ENCODE measurements at places on chromosomes 5 and 9. TPM values are rescaled to one million over a fixed set of nuclear protein-coding genes. Genes with fewer than 3 reads are reported as not detected.

GRCh38 chr9:101437806-101438232 lies 2.2 kb upstream of the ALDOB start:
- no peak for DNase-seq

GRCh38 chr5:2131826-2132496 lies 249.2 kb upstream of the IRX4 start:
- DNase-seq: no peak

FGF18 gene
- total RNA-seq: 0.96 TPM

DNA sequence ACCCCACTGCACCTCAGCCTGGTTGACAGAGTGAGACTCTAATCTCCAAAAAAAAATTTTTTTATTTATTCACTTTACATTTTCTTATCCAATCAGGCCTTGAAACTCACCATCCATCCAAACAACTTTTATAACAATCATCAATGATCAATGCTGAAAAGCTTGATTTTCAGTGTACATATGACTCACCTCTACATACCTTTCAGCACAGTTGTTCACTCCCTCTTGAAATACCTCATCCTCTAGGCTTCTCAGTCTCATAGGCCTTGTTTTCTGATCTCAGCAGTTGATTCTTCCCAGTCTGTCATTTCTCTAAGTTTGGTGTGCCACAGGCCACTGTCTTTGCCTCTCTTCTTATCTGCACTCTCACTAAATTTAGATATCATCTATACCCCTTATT lies 36.2 kb downstream of the GRIN3A start:
- DNase-seq: no peak

IL9 gene
- not detected for total RNA-seq

SPATA31C1 gene
- not detected for total RNA-seq

DNA sequence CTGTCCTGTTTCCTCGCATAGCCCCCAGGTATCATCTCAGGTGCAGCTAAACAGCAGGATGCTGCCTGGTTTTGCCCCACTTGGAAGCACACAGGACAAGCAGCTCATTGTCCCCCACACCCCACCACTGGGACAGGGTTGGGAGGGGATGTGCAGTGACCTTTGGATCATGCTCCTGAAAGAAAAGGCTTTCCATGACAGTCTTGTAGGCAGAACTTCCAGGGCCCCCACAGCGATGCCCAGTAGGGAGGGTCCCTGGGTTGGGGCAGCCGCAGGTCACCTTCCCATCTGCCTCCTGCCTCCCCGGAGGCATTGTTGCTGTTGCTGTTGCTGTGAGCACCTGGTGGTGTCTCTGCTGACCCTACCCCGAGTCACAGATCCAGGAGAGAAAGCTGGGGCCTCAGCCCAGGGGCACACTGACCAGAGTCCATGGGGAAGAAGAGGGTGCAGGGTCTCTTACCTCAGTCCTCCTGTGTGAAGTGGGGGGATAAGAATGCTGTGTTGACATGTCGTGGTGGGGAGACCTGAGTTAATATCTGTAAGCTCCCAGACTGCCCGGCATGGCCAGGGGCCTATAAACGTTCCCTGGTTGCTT lies 8.5 kb downstream of the CEP72 start:
- no peak for DNase-seq

GRXCR2 gene
- total RNA-seq: not detected

UHRF2 gene
- 40.6 TPM for total RNA-seq

ANKRD31 gene
- 0.30 TPM for total RNA-seq

GRCh38 chr9:16575142-16575985 lies 295.1 kb downstream of the BNC2 start:
- no peak for DNase-seq

- DNase-seq: no peak
Measured at GRCh38 chr5:68217528-68217927, 2.0 kb downstream of the PIK3R1 start.

GRCh38 chr5:149228618-149229297 lies 42.9 kb upstream of the AFAP1L1 start:
- peak; percentile 89 for DNase-seq

KCNIP1 gene
- total RNA-seq: not detected

DNA sequence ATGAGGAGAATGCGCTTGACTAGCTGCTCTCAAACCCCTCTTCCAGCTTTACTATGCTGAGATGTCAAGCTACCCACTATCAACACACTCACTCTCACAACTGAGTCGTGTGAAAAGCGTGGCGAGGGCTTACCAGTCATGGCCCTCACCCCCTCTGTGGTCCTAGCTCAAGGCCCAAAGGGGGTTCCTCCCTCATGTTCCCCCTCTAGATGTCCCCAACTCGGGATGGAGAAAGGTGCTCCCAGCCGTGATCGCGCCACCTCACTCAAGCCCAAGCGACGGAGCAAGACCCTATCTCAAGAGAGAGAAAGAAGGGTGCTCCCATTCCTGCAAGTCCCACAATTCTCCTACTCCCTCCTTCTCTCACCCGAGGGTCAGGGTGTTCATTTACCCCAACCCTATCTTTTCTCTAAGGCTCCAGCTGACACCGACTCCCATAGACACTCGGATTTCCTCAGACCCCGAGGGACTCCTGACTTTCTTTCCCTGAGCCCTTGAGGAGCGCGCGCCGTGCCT lies 559 bp downstream of the SLC38A9 start:
- DNase-seq: no peak

GRCh38 chr5:132773601-132774355 lies 3.3 kb downstream of the SEPTIN8 start:
- DNase-seq: no peak
